ENCODE measurements at places on chromosomes 5 and 9. TPM values are rescaled to one million over a fixed set of nuclear protein-coding genes. Genes with fewer than 3 reads are reported as not detected.

SPINK13 gene
- not detected for total RNA-seq

LEAP2 gene
- 0.27 TPM for total RNA-seq

DNA sequence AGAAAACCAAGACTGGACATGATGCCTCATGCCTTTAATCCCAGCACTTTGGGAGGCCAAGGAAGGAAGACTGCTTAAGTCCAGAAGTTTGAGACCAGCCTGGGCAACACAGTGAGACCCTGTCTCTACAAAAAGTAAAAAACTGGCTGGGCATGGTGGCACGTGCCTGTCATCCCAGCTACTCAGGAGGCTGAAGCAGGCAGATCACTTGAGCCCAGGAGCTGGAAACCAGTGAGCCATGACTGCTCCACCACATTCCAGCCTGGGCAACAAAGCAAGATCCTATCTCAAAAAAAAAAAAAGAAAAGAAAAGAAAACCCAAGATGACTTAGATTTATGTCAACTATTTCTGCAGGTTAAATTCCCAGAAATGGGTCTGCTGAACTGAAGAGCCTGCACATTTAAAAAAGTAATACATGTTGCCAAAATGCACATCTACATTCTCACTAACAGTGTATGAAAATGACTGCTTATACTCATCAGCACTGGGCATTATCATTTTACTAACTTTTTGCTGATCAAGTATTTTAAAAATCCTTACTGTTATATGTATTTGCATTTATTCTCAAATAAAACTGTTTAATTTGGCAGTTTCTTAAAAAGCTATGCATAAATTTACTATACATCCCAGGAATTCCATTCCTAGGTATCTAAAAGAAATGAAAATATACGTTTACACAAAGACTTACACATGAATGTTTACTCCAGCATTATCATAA lies 14.3 kb downstream of the ERMP1 start:
- DNase-seq, result no peak

GRCh38 chr9:113620377-113621161 lies 157.0 kb downstream of the RGS3 start:
- no peak for DNase-seq

All from CD8-positive, alpha-beta T cell (primary cell).